T-helper 17 cell (primary cell): ENCODE measurements at places on chromosomes 6 and 20.
A peak's percentile ranks its signal among the peaks of the same experiment; 100 is the strongest.

DNA sequence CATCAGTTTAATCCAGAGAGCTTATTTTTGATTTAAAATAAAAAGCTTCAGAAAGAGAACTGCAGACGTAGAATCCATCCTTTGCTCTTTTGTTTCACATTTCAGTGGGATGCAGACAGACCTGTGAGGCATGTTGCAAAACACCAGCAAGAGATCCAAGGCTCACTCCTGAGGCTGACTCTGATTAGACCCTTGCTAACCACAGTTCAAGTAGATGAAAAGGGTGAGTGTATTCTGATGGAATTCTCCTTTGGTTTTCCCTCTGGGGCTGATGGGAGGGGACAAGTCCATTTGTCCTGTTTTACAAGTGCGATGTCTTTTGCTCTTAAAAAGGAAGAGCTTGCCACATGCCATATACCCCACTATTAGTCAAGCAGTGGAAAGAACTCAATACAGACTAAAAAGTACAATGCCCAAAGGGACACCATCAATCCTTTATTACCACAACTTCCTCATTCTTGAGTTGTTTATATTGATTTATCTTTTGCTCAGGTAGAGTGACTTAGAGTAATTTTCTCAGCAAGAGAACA, 772.7 kb downstream of the MAFB start:
- DNase-seq: no peak

GRCh38 chr6:154766288-154766687, 33.1 kb downstream of the SCAF8 start:
- no peak for DNase-seq

- DNase-seq: no peak
These were observed 206.8 kb upstream of the FOXQ1 start for GRCh38 chr6:1104988-1105670.

GRCh38 chr20:42549496-42549895, 640.2 kb downstream of the PTPRT start:
- no peak for DNase-seq

- DNase-seq: no peak
These were observed 1.6 kb downstream of the MRGBP start for GRCh38 chr20:62797671-62798532.

- no peak for DNase-seq
These were observed 504.0 kb upstream of the SPTLC3 start for GRCh38 chr20:12504779-12505178.

DNA sequence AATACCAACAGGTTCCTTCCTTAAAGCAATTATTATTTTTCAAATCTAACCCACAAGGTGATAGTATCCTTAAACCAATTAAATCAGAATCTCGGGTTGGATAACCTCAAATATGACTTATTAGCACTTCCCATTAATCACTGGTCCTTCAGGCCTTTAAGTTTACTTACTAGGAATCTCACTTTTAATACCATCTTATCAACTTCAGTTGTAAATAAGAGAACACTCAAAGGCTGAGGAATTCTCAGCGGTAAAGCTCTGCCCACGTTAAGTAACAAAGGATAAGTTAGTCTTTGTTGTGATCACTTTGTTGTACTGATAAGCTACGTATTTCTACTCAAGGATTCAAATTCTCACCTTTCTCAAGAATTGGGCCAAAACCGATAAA, 82.0 kb downstream of the OR2B2 start:
- no peak for DNase-seq

DNA sequence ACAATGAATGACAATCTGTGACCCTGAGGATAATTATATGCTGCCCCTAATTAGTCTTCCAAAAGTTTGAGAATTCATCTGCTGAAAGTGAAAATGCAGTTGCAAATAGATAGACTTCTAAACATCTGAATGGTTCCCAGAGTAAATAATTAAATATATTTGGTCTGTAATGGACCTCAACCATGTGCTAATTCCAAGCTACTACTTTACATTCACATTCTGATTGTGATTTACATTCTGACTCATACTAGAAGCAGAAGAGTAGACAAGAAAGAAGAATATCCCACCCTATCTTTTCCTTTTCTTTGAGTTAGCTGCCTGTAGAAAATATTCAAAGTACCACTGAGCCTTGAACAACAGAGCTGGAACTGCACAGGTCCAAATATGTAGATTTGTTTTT, 80.8 kb downstream of the PTPRK start:
- DNase-seq: no peak

DNA sequence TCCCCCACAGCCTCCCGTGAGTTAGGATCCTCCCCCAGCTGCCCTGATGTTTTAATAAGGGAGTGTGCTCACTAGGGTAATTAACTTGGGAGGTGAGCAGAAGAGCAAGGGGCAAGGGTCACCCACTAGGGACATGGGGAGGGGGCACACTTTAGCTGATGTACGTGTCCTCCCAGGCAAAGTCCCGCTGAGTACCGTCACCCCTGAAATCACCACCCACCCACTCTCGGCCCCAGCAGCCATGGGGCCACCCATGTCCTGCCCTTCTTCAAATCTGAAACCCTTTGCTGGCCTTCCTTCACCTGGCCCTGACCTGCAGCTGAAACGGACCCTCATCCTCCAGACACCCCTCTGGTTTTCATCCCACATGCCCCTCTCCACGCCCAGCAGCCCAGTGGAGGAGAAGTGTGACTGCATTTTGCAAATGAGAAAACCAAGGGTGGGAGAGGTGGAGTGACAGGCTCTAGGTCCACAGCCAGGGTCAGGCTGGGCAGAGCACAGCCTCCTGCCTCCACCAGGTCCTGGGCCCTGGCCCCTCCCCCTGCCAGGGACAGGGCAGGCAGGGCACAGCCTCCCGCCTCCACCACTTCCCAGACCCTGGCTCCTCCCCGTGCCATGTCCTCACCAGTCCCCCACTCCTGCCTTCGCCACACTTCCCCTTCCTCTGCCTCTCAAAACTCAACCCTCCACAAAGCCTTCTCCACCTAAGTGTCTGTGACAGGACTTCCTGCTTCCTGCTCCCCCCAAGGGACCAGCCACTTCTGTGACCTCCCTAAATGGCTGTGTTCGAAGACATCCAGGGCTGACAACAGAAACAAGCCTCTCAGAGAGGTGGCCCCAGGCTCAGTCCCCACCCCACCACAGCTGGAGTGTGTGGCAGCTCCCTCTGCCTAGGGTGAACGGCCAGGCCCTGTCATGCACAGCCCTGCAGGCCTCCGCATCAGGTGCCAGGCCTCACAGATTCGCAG, 15.1 kb downstream of the ACSS1 start:
- peak; percentile 19 for DNase-seq

GRCh38 chr6:111921103-111921502, 47.9 kb upstream of the FYN start:
- no peak for DNase-seq

DNA sequence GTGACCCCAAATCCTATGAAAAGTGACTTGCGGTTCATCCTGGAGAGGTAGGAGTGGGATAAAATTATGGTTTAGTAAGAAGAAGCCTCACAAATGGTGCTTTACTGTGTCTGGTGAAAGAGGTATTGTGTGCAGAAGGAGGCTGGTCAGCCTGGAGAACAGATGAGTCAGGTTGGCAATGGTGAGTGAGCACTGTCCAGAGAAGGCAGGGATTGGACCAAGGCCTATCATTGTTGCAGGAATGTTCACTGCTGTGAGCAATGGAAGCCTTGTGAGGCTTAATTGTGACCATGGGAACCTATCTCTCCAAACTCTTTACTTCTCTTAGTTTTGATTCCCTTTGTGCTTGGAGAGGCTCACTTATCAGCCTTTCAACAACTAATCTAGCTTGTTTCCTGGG, 89.0 kb upstream of the KCNK16 start:
- DNase-seq: no peak

DNA sequence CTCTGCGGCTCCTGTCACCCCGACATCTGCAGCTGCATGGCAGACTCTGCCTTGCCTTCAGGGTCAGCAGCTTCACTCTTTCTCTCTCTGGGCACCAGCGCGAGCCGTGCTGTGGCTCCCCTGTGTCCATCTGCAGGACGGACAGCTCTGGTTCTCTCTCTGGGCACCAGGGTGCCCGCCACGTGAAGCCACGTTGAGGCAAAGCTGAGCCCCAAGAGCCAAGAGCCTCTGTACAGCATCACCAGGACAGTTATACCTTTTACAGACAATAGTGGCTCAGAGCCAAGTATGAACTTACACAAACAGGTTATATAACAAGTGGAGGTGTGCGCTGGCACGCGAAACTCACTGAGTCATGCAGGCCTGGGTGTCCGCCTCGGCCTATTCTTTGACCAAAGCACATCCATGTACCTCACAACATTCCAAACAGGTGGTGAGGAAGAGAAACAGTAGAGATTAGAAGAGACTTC, 50.8 kb downstream of the FAM50B start:
- no peak for DNase-seq

GRCh38 chr20:59157961-59158541, 5.6 kb upstream of the ZNF831 start:
- DNase-seq: no peak

- no peak for DNase-seq
These were observed 31.7 kb upstream of the UBR2 start for GRCh38 chr6:42532038-42532669.

DNA sequence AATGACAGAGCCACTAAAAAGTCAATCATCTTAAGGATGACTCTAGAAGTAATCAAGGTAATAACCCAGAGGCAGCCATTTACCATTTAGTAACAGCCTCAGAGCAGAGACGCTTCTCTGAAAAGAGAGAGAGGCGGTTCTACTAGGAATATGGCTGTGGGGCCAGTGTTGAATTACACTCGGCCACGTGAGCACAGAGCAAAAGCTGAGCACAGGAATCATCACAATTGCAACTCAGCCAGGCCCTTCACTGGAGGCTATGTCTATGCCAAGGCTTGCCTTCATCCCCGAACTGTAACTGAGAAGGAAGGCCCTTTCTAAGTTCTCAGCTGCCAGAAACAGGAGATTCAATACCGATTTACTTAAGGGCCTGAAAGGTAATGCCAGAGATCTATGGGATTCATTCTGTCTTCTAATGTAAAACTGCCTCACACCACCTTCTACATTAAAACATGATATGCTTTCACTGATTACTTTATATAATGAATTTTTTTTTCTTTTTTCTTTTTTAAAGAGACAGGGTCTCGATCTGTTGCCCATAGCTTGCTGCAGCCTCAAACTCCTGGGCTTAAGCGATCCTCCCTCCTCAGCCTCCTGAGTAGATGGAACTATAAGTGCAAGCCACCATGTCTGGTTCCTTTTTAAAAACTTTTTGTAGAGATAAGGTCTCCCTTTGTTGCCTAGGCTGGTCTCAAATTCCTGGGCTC, 67.6 kb downstream of the NUDT3 start:
- no peak for DNase-seq

DNA sequence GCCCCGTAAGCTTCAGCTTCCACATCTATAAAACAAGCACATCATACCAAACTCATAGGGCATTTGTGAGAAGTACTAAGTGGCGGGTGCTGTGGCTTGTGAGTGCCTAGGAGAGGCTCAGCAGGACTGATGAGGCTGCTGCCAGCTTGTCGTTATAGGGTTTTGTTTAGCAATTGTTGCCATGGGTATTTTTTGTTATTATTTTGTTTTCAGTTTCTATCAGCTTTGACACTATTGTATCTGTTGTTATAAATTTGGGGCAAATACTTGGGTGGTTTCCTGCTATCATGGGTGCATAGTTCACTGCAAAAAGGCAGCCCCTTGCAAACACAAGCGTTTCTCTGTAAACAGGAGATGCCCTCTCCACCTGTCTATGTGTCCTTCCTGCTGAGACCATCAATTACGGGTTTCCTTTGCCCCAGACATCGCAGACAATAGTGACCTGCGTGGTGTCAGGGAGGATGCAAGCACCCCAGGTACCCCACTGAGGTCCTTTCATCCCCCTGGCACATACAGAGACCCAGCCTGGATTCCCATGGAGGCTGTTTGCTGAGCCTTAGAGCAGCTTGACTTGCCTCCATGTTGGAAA, 3.1 kb upstream of the CCDC167 start:
- DNase-seq: peak; percentile 57

GRCh38 chr20:8309634-8310033, 177.6 kb downstream of the PLCB1 start:
- no peak for DNase-seq

DNA sequence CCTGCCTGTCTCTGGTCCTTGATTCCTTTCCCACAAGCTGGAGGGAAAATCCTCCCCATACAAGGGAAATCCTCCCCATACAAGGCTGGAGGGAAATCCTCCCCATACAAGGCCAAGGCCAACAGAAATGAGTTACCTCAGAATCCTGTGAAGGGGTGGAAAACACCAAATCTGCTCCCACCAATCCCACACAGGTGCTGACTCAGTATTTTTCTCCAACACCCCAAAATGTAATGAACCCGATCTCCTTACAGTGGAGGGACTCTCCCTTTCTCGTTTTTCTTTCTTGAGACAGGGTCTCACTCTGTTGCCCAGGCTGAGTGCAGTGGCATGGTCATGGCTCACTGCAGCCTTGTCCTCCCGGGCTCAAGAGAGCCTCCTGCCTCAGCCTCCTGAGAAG, 6.3 kb downstream of the SNHG17 start:
- no peak for DNase-seq

DNA sequence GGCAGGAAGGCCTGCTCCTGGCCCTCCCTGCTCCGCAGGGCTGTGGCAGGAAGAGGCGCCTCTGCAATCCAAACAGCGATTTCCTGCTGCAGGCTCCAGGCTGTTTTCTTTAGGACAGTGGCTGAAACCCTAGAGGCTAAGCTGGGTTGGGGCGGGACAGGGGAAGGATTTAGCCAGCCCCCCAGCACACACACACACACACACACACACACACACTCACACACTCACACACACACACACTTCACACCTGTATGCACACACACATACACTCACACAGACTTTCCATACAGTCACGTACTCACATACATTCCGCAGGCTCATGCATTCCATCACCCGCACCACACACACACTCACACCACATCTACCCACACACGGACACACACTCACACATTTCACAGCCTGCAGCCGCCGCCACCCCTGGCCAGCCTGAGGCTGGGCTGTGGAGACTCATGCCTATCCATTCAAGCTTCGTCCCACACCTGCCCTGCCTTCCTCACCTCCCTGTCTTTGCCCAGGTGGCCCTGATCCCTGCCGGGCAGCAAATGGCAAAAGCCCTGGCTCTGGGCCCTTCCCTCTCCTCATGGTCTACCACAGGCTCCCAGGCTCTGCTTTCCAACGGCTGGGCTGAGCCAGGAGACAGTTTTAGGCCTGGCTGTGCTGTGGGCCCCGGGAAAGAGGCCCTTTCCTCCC, 17.9 kb downstream of the MDFI start:
- no peak for DNase-seq

DNA sequence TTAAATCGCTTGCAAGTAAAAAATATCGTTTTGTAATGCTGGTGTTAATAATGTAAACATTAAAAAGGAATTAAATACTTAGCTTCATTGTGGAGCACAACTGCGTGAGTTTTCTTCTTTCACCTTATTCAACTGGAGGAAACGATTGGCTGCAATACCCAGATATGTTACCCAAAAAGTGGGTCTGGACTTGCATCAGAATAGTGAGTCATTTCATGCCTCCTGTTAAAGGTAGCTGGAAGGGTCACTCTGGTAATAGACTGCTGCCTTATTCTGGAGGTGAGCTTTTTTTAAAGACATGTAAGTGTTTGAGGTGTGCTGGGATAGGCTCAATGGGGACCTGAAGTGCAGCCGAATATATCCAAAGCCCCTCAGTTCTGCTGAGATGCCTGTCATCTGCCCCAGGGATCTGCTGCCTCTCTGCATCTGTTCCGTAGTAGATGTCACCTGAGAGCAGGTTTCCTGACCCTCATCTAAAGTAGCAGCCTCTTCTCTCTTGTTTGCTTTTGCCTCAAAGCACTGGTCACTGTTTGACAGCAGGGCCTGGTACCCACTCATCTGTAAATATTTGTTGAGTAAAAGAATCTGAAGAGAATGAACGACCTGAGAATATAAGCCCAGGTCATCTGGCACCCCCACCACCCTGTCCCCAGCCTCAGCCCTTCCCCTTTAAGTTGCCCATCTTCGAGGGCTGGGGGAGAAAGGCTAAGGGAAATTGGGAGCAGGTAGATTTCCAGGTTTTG, 5.6 kb upstream of the UQCC2 start:
- DNase-seq: no peak

GRCh38 chr6:8238773-8239683, 136.7 kb upstream of the EEF1E1 start:
- DNase-seq: no peak
